ENCODE measurements at places on chromosomes 2 and 18.
A peak's percentile ranks its signal among the peaks of the same experiment; 100 is the strongest.

DNA sequence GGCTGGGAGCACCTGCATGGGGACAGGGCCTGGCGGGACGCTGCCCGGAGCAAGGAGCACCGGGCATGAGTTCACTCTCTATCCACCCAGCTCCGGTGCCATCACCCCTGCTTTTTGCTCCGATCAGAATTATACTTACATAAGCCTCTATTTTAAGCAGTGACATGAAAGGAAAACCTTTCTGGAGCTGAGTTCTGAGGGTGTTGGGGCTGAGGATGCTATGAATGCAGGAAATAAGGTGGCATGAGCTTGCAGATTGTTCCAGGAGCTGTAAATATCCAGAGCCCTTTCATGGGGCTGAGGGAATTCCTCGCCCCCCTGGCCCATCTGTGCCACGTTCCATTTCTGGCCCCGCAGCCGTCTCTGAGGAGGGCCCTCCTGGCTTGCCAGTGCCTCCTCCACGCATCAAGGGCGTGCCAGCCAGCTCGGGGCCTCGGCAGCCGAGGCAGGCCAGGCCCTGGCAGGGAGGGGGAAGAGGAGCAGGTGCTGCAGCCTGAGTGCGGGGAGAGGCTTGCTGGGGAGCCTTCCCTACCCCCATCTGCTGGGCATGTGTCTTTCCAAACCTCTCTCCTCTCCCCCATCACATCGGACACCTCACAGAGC, 91.7 kb upstream of the MCFD2 start:
- peak; percentile 31 for DNase-seq

DNA sequence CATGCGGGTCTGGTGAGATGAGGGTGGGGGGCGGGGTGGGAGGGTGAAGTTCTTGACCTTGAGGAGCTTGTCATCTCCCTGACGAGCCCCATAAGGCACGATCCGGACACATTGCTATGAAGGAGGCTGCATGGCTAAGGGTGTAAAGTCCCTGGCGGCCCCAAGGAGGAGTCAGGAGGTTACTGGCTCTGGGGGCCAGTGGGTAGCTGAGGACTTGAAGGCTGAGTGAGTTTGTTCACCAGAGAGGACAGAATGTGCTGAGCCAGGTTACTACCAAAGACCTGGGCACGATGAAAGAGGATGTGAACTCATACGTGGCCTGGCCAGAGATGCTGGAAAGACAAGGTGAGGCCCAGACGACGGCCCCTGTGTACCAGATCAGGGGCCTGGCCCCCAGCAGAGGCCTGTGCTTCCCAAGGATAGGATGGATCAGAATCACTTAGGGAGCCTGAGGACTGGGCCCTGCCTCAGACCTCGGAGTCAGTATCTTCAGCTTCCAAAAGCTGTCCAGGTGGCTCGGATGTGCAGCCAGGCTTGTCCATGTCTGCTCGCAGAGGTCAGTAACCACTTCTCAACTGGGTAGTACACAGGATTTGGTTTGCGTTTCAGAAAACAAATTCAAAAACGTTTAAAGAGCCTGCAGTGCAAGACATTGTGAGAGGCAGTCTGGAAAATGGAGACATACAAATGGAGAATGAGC, 110.9 kb downstream of the RNF144A start:
- peak; percentile 53 for DNase-seq

GRCh38 chr2:16149349-16150243, 209.2 kb downstream of the MYCN start:
- no peak for DNase-seq

GRCh38 chr2:239157771-239158170, 243.0 kb downstream of the HDAC4 start:
- DNase-seq = no peak

GRCh38 chr2:226352941-226353560, 446.6 kb downstream of the IRS1 start:
- DNase-seq = no peak

DNA sequence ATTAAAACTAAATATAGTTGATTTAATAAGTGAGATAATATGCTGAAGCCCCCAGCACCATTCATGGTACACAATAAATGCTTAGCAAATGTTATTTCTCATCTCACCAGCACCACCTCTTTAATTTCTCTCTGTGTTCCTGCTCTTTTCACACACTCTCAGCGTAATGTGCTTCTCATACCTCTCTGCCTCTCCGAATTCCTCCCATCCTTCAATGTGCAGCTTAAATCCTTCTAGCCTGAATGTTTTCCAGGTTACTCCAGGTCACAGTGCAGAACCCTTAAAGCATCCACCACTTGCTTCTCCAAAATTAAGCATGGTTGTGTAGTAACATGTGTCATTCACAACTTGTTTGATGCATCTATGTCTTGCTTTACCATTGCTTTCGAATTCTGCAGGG, 119.6 kb downstream of the MCFD2 start:
- DNase-seq = no peak

DNA sequence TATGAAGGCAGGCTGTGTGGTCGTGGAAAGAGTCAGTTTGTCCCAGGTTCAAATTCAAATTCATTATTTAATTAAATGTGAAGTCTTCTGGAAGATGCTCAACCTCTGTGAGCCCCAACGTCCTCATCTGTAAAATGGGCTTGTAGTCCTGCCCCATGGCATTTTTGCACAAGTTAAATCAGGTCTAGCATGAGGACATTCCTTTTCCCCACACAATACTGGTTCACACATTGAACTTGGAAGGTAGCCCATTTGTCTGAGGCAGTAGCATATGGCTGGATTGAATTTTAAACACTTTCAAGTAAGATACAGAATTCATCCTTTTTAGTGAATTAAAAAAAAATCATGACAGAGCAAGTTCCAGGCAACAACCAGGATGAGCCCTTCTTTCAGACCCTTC, 665.4 kb upstream of the HS6ST1 start:
- no peak for DNase-seq

GRCh38 chr18:79522451-79523205, 126.9 kb downstream of the NFATC1 start:
- DNase-seq = no peak

- no peak for DNase-seq
Measured at GRCh38 chr2:223597076-223597475, 5.1 kb downstream of the SCG2 start.

GRCh38 chr2:147884830-147885229, 40.0 kb downstream of the ACVR2A start:
- DNase-seq = no peak

DNA sequence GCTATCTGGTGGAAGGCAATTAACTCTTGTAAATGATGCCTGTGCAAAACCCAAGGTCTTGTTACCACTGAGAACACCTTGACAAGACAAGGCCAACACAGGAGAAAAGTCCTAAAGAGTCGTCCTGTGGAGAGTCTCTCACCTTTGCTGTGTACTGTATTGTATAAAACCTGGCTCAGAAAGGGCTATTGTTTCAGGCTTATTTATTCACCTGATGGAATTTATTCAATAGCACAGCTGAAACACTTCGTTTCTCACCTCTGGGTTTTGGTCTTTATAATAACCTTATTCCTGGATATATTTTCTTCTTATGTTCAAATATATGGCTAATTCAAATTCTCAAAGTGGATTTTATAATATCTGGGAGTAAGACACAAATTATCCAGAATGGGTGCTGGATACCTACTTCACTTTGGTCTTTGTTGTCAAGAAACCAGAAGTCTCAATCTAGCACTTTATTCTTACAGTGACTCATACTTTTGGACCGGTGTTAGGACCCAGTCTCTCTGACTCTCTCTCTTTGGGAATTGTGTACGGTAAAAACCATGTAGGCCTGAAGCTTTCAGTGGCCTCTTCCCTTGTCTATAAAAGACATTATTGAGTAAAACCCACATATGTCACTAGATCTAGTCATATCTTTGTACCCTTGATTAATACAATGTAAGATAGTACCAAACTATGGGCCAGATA, 16.1 kb upstream of the STAT4 start:
- no peak for DNase-seq

DNA sequence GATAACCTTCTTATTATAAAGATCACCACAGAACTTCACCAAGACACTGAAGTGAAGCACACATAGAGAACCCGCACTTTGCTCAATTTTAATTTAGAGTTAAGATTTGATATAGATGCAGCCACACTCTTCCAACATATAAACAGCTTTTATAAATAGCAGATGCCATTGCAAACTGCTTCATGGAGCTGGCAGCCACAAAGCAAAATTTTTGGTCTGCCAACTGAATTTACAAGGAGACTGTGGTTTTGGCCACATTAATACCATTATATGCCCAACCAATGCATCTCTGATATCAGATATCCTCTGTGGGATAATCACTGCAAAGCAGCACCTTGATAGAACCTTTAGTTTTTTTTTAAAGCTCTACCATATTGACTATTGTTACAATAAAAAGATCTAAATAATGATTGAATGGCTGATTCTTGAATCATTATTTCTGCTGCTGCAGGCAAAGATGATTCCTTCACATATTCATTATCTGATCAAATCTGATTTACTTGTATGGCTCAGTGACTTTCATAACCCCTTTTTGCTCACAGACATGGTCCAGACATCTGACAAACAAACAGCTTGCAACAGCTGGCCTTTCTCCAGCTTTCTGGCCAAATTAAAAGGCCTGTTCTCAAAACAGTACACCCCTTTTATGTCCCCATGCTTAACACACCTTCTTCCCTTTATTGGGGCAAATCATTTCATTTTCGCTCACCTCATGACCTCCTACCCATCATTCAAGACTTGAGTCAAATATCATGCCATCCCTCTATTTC, 88.4 kb downstream of the METTL4 start:
- no peak for DNase-seq

- DNase-seq = no peak
Measured at GRCh38 chr2:233498126-233498525, 68.5 kb downstream of the USP40 start.

DNA sequence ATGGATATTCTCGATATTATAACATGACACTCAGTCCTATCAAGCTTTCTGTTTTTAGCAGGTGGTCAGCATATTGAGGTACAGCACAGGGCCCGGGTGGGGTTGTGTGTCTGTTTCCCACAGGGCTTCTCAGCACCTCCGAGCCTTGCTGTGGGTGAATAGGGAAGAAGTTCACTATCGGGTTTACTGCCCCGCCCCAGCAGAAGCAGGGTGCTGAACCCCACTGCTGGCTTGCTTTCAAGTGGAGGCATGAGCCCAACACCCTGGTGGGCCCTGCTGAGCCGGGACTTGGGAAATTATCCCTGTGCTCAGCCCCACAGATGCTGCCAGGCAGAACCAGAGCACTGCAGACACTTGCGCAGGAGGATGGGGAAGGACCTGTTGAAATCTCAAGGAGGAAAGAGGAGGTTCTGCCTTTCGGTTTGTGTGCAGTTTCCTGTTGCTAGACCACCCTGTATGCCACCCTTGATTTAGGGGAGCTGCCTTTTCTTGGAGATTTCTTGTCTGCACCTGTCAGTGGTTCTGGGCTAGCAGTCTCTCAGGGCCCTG, 270.3 kb upstream of the SALL3 start:
- no peak for DNase-seq

DNA sequence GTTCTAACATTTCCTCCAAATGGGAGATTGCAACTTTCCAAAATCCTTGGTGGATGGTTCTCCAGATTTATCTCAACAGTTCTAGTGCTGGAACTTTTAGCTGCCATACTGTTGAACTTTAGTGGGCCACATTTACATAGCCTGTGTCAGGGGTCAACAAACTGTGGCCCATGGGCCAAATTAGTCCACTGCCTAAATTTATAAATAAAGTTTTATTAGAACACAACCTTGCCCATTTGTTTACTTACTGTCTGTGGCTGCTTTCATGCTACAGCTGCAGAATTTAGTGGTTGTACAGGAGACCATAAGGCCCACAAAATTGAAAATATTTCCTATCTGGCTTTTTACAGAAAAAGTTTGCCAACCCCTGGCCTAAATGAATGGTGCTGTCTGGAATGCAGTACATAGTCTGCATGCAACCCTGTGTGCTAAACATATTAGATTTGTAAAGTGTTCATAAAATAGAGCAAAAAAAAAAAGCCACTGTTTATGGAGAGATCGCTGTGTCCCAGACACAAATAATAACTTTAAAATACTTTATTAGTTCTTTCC, 30.3 kb downstream of the MGAT5 start:
- DNase-seq = no peak

- DNase-seq = no peak
Measured at GRCh38 chr2:58107803-58108710, 61.5 kb downstream of the VRK2 start.

DNA sequence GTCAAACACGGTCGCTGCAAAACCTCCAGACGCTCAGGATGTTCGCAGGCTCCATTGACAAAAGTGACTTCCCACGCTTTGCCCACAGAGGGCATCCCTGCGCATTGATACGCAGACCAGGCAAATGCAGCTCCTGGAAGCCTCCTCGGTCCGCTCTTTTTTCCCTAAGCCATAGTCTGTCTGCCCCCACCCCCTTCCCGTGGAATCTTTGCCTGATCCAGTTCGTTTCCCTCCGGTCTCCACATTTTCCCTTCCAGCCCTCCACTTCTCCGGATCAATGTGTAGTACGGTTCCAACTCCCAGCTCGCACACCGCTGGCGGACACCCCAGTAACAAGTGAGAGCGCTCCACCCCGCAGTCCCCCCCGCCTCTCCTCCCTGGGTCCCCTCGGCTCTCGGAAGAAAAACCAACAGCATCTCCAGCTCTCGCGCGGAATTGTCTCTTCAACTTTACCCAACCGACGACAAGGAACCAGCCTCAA, at the start of gene DCC:
DCC (plus strand) TSS at position 307 of the 481 bp plus-strand sequence. CDS start 591 bp downstream, outside the sequence.
- DNase-seq = peak; percentile 29

GRCh38 chr2:5869936-5870335, 177.8 kb downstream of the SOX11 start:
- DNase-seq = no peak

- no peak for DNase-seq
Measured at GRCh38 chr18:21820811-21821143, 80.2 kb downstream of the MIB1 start.

Measured in NCI-H187 (cell line).